CD4-positive, alpha-beta T cell treated with Interleukin-15 for 1 hour (primary cell): ENCODE measurements at places on chromosomes 4 and X.

GRCh38 chrX:100928660-100929613 is at the start of gene XKRX:
TSS of gene XKRX (minus strand) at chrX:100928917. CDS start at chrX:100928304, 613 bp downstream.
- DNase-seq = peak; percentile 27

GRCh38 chrX:7347465-7347864 is 199.5 kb upstream of the PUDP start:
- DNase-seq = no peak

GRCh38 chrX:1576201-1576992 is 15.0 kb upstream of the AKAP17A start:
- no peak for DNase-seq

DNA sequence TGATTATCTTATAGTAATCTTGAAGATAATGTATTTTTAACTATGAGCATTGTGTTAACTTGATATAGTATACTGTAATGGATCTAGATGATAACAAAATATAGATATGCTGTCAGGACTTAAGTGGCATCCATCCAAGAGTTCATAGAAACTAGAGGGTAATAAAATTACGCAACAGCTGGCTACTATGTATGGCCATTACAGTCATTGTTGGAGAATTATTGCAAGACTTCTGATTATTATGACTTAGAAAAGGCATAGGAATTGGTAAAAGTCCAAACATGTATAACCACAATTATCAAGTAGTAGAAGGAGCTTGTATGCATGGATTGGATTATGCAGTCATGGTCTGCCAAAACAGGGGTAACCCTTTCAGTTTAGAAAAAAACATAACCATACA is 9.5 kb downstream of the OGT start:
- no peak for DNase-seq

DNA sequence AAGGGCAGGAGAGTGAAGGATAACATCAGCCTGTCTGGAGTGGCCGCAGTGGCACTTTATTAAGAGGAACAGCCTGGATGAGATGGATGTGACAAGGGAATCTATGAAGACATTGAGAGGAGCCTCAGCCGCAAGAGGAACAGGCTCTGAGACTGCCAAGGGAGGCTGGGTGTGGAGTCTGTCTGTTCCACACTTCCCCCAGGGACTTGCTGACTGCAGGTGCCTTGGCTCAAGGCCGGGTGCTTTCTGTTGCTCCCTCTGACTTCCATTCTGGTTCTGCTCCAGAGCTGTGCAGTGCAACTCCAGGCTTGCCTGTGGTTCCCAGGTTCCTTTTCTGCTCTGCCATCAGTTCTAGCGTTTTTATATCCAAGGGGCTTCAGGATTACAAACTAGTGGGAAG is 54.6 kb downstream of the FRMPD3 start:
- no peak for DNase-seq

GRCh38 chr4:182144626-182145333 is 98.4 kb upstream of the TENM3 start:
- DNase-seq = no peak

DNA sequence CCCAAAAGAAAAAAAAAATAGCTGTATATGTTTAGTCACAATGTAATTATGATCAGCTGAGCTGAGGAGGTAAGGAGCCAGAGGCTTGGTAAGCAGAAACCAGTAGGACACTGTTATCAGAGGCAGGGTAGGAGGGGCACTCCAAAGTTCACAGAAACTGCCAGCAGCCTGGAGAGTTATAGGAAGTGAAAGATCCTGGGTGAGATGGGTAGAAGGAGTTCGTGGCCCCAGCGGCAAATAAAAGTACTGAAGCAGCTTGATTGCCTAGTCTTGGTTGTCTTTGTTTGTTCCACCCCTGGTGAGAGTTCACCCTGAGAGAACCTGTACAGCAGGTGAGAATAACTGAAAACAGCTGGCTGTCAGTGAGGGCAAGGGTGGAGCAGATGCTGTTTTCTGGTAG is 340.8 kb downstream of the ADGRL3 start:
- DNase-seq = no peak

DNA sequence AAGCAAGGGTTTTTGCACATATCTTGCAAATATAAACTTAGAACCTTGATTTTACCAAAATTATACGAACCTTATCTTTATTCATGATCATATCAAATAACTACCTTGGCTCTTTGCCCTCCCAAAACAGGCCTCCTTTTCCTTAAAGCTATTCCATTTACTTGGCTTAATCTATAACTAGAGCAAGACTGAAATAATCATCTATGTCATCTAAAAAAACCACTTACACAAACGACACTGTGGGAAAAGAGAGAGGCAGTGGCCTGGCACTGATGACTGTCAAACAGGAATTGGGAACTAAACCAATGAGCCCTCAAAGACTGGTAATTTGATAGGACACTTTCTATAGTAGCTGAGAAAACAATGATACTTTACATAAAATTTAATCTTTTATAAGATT is 11.7 kb upstream of the PTPN13 start:
- DNase-seq = no peak

DNA sequence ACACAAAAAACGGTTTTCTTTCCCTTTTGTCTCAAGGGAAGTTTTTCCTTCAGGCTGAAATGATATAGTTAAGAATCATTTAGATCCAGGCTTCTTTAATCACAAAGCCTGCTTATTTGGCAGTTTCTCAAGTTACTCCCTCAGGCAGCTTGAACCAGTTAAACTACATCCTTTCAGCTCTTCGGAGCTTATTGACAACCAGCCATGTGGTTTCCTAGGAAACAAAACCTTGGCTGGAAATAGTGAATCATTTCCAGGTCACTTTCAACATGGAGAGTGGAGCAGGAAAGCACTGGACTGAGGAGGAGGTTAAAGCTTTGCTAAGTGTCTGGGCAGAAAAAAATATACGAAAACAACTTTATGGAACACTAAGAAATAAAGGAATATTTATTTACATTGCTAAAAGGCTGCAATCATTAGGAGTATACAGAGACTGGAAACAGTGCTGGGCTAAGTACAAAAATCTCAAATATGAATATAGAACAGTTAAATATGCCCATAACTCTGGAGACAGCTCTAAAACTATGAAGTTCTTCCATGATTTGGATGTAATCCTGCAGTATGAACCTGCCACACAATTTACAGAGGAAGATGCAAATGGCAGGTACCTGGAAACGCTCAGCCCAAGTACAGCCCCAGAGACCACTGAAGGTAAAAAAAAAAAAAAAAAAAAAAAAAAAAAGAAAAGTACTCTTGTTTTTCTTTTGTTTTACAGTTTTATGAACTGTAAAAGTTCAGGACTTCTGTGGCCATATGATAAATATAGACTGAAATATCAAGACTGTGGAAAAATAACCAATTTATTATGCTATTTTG is 23.2 kb upstream of the AASDH start:
- no peak for DNase-seq

DNA sequence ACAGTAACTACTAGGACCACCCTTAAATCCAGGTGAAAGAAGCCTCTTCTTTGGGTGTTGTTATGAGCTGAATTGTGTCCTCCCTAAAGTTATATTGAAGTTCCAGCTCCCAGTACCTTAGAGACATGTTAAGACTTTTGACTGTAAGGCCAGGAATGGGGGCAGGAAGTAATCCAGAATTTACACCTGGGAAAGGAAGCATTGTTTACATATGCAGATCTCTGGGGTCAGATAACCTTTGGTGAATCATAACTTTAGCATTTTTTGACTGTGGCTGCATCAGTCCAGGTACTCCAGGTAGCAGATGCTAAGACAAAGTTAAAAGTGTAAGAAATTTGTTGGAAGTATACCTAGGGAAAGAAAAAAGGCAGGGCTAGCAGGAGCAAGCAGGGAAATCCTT is 104.9 kb upstream of the CENPE start:
- no peak for DNase-seq

GRCh38 chrX:100915562-100915961 is 13.2 kb downstream of the XKRX start:
- no peak for DNase-seq

- no peak for DNase-seq
Observed at GRCh38 chr4:139942241-139942640, 211.7 kb downstream of the MAML3 start.
